Fibroblast of upper back skin (primary cell): ENCODE measurements at places on chromosomes 5 and 9.

DNA sequence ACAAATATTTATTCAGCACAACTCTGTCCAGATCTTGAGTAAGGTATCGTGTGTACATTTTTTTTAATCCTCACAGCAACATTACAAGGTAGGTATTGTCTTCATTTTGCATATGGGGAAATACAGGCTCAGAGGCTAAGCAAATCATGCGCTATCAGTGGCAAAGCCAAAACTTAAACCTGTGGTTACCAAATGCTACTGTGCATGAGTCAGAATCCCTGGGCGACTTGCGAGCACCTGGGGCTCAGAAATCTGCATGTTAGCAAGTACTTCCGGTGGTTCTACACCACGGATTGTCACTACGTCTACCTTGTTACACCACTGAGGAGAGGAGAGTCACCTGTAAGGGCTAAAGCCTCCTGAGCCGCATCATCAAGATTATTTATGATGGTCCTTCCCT, 21.3 kb downstream of the C5orf58 start:
- DNase-seq, result no peak

- DNase-seq, result no peak
Observed at GRCh38 chr9:137168904-137169856, 671 bp downstream of the LRRC26 start.

DNA sequence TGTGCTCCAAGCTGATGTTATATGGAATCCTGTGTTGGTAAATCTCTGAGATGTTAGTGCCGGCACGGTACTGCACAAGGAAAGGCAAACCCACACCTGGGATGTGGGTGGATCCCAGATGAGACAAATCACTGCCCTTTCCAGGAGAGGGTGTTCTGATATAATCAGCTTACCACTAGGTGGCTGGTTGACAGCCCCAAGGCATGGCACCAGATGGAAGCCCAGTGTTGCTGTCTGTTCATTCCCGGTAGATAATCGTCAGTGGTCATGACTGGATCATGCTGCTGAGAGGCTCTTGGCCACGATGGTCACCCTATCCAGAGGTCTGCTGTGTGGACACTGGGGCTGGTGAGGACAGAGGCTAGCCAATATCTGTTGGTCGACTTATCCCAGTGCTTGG, 184.0 kb downstream of the CACNA1B start:
- DNase-seq, result no peak

DNA sequence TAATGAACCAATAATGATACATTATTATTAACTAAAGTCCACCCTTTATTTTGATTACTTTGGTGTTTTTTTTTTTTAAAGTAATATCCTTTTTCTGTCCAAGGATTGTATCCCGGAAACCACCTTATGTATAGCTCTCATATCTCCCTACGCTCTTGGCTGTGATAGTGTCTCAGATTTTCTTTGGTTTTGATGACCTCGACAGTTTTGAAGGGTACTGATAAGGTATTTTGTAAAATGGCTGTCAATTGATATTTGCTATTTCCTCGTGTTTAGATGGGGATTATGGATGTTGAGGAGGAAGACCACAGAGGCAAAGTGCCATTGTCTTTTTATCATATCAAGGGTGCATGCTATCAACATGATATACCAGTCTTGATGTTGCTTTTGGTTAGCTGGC, 259.0 kb downstream of the SGCD start:
- no peak for DNase-seq

GRCh38 chr5:168830833-168831232, 251.7 kb upstream of the PANK3 start:
- no peak for DNase-seq

DNA sequence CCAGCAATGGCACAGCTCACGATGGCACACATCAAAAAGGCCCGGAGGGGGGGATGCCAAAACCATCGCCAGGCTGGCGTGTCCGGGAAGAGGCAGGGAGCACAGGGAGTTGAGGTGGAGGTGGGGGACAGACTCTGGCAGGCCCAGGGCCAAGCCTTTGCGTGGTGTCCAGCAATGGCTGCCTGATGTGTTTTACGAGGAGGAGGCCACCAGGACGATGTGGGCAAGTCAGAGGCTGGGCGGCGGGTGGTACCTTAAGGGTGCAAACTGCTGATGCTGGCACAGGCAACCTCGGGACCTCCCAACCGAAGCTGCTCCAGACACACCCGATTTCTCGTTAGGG, 4.7 kb downstream of the VAV2 start:
- no peak for DNase-seq

DNA sequence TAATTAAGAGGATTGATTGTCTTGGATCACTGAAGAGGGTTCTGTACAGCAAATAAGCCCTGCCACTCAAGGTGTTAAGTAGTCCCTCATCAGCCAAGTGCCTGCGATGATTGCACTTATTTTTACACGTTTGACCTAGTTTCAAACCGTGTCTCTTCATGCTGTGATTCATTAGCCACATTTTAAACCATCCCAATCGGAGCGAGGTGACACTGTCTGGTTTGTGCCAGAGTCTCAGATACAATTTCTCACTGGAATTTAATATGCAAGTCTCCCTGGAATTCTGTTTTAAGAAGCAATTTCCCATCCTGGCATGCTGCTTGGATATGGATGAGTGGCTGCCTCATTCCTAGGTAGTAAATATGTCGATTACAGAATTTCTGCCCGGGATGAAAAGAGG, 1.6 kb downstream of the INSYN2B start:
- peak; percentile 28 for DNase-seq

DNA sequence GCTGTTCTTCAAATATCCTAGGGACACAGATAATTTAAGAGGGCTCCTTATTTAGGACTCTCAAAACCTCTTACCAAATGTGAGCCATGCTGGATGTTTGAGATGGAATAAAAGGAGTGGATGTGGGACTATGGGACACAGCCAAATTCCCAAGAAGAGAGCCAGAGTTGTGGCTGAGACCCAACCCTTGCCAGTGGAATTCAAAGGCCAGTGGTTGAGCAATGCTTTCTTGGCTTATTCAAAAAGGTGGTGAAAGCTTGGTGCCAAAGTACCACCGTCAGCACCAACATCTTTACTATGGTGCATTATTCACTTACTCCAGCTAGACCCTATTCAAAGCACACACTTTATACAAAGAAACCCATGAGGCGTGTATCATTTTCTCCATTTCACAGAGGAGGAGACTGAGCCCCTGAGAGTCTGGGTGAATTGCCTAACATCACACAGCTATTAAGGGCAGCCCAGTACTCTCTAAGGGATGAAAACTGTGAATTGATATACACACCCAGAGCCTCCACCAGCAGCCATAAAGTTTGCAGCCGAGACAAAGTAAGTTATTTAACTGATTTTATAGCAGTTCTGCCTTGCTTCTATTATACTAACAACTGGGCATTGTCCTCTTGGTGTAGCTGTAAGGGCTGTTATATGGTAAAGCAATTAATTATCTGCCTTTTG, 391.7 kb downstream of the ACTL7B start:
- DNase-seq, result no peak

- DNase-seq, result no peak
Observed at GRCh38 chr5:150105928-150106615, 19.7 kb upstream of the CSF1R start.

DNA sequence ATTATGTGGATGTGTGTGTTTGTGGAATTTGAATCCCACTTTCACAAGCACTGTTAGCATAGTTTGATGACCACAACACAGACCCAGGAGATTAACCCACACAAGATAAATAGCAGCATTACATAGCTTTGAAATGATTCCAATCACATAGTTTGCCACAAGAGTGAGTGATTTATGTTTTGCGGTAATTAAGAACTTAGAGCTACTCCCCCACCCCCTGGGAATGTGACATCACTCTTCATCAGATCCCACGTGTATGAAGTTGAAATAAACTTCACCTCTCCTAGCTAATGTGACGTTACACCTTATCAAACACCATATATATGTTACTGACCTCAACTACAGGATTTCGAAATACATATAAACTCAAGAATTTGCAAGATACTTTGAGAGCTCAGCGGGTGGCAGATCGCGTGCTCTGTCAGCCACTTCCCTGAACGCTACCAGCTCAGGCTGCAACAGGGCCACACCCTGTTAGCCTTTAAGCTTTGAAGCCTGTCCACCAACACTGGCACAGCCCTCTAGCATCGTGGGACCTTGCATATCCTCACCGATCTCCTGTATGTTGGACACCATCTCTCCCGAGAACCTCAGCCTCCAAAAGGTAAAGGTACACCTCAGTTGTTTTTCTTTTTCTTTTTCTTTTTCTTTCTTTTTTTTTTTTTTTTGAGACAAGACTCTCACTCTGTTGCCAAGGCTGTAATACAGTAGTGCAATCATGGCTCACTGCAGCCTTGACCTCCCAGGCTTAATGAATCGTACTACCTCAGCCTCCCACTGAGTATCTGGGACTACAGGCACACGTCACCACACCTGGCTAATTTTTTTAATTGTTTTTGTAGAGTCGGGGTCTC, 1.7 kb upstream of the AGTPBP1 start:
- DNase-seq, result peak; percentile 95

- DNase-seq, result peak; percentile 73
Observed at GRCh38 chr9:5718296-5719032, 89.6 kb downstream of the RIC1 start.

GRCh38 chr5:135442431-135443160, 4.6 kb downstream of the DCANP1 start:
- DNase-seq, result no peak

DNA sequence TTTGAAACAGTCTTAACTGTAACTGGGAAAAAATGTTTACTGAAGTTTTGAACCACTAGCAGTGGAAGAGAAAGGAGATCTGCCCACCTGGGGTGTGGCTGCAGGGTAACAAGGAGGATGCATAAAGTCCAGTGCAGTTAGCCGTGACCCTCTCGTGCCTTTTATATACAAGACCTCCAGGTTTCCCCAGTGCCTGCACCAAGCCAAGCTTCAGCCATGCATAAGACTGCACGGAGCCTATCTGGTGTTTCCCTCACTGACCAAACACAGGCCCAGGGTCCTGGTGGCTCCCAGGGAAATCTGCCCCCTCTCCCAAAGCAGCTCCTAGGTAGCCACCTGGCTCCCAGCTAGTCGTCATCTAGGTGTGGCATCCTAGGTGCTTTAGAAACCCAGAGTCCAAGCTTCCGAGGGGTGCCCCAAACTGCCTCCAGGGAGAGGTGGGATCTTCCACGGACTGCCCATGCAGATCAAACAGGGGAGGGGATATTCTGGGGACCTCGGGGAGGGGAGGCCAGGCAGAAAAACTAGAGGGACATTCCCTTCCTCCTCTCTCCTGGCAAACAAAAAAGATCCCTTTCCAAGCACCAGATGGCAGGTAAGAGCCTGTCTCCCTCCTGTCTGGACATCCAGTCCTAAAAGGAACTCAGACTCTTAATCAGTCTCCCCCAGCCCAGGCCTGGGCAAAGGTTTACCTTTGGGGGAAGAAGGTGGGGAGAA, 2.7 kb downstream of the SHB start:
- DNase-seq, result no peak

DNA sequence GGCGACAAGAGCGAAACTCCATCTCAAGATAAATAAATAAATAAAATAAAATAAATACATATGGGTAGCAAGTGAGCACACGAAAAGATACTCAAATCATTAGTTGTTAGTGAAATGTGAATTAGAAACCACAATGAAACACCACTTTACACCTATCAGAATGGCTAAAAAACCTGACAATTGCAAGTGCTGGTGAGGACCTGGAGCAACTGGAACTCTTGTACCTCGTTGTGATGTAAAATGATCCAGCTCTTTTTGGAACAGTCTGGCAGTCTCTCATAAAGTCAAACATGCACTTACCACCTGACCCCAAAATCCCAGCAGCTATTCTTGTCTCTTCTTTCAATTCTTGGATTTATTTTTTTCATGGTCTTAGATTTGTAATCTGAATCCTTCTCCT, 69.2 kb upstream of the FBXW11 start:
- DNase-seq, result no peak

GRCh38 chr9:109709866-109710265, 70.1 kb upstream of the PALM2AKAP2 start:
- no peak for DNase-seq

- no peak for DNase-seq
Observed at GRCh38 chr5:124878583-124879342, 132.3 kb upstream of the ZNF608 start.

- no peak for DNase-seq
Observed at GRCh38 chr9:74361508-74361907, 135.6 kb upstream of the RORB start.

GRCh38 chr5:126395198-126395597, 28.0 kb upstream of the GRAMD2B start:
- DNase-seq, result peak; percentile 72

GRCh38 chr5:66511491-66511890, 84.7 kb upstream of the MAST4 start:
- no peak for DNase-seq

DNA sequence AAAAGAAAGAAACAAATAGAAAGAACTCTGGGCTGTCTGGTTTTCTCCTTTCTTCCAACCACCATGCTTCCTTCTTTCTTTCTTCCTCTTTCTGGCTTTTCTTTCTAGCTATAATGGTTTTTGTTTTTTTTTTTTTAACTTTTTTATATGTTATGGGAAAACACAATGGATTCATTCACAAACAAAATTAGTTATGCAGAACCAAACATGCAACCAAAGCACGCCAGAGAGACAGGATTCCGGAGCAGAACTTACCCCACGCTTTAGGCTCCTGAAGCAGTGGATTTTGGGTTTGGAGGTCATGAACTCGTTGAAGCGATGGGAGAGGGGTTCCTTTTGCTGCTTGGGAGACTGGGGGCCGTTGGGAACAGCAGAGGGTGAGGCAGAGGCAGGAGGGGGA, 88.3 kb downstream of the USP20 start:
- DNase-seq, result no peak

- no peak for DNase-seq
Observed at GRCh38 chr5:154202379-154203260, 12.1 kb downstream of the GALNT10 start.

- no peak for DNase-seq
Observed at GRCh38 chr9:132016456-132016855, 63.2 kb downstream of the MED27 start.

GRCh38 chr5:34562791-34563190, 93.3 kb upstream of the RAI14 start:
- DNase-seq, result no peak

DNA sequence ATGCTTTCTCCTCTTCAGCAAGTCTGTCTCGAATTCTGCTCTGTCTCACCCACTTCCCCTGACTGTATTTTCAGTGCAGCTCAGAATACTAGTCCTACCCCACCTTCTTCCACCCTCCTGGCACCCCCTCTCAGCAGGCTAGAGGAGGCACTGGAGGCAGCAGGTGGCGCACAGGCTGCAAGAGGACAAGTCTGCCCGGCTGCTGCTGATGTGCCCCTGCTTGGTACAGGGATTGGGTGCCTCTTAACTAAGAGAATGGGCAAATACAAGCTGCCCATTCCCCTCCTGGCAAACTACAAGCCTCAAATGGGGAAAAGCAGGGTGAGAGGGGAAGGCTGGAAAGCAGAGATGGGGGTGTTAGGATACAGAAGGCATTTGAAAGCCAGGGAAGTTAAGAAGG, 5.1 kb downstream of the TLN1 start:
- DNase-seq, result peak; percentile 39

DNA sequence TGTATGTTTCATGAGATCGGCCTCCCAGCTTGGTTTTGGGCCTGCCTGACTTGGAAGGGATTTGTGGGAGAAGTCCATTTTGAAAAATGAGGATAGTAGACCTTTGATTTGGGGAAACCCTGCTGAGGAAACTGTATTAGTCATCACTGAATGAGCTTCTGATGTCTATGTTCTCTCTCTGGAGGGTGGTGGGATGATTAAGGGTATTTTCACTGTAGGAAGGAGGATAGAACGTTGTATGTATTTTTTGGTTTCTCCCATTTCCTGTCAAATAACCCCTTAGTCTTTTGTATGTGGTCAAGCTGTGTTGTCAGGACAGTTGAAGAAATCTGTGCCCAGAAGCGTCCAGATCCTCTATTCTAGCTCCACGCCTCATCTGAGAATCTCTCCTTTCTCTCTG, 151.9 kb downstream of the INSYN2B start:
- DNase-seq, result peak; percentile 38

GRCh38 chr9:5185220-5185840, at the start of gene INSL6:
Gene INSL6, minus strand, starts transcription at chr9:5185639. Its CDS starts 37 bp downstream, at chr9:5185602.
- DNase-seq, result no peak
